Umbilical cord (tissue), 2 donors: ENCODE measurements at places on chromosomes 3 and 15. TPM values are rescaled to one million over a fixed set of nuclear protein-coding genes. Genes with fewer than 3 reads are reported as not detected.

DNA sequence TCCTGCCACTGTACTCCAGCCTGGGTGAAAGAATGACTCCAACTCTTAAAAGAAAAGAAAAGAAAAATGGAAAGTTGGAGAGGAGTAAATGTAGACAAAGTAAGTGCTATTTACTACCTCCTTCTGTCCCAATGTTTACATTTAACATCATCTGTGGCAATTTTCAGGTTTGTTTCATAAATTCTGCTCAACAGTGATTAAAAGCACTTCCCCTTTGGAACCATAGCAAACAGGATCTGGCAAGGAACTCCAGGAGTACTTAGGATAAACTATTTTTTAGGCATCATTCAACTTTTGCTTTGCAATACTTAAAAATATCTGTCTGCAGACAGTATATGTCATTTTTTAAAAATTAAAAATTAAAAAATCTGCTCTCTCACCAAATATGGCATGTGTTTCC lies 5.5 kb upstream of the CX3CR1 start:
- DNase-seq = no peak

Gene DOCK3
- total RNA-seq = 0.72 TPM

DNA sequence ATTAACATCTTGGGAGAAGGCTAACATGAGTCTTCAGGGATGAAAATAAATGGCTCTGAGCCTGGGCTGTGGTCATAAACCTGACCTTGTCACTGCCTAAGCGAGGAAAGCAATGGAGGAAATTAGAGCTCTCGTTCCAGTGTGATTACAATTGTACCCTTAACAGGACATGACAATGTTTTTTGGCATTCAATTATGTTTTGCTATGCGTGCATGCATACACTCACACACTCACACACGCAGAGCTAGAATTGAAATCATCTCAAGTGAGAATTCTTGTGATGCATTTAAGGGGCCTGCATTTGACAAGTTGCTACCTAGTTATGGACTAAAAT lies 24.1 kb downstream of the ZNF80 start:
- DNase-seq = no peak

DNA sequence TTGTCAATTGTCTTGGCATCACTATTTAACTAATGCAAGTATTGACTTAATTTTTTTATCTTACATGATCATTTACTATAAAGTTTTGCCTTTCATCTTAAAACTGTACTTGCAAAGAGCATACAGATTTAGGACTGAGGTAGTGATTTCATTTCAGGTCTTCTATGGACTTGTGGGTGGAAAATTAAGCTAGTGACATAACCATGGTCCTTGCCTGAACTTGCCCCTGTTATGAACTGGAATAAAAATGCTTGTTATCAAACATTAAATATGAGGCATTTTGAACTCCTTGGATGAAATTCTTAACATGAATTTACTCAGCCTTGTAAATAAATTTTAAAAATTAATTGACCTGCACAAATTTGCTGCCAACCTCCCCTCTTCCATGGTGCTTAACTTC lies 712.0 kb downstream of the NAALADL2 start:
- DNase-seq = no peak
